Stomach (tissue), 19 donors: ENCODE measurements at places on chromosomes 5 and 9.

DNA sequence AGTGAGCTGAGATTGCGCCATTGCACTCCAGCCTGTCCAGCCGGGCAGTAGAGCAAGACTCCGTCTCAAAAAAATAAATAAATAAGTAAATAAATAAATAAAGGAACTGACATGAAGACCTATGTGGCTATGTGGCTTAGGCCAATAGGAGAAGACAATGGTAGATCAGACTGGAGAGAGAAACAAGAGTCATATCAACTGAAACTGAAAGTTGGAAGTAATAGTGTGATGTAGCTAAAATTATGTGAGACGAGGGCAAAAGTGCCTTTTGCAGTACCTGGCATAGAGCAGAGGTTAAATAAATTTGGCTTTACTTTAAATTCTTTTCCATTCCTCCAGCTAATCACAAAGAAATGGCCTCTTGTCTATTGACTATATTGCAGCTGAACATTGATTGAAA is 7.3 kb downstream of the FBP2 start:
- H3K27ac ChIP-seq, result no peak overlapping the region
- H3K27me3 ChIP-seq, result peaks cover 3% of the 10 kb centered on the region
- H3K4me1 ChIP-seq, result no peaks in the 10 kb centered on the region
- no peak overlapping the region for H3K4me3 ChIP-seq
- no peak for DNase-seq
- H3K36me3 ChIP-seq, result no peaks in the 10 kb centered on the region

DNA sequence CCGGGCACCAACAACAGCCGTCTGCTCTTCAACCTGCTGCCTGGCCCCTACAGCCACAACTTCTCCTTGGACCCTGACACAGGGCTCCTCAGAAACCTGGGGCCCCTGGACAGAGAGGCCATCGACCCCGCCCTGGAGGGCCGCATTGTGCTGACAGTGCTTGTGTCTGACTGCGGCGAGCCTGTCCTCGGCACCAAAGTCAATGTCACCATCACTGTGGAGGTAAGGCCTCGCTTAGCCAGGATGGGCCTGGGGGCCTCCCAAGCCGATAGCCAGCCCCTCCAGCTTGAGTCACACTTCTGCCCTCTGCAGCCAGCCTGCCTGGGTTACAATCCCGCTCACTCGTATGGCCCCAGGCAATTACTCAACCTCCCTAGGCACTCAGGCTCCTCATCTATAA is 28.6 kb downstream of the GPRIN1 start:
- H3K4me3 ChIP-seq, result no peak overlapping the region
- H3K36me3 ChIP-seq, result no peaks in the 10 kb centered on the region
- H3K27ac ChIP-seq, result no peak overlapping the region
- H3K27me3 ChIP-seq, result no peaks in the 10 kb centered on the region

DNA sequence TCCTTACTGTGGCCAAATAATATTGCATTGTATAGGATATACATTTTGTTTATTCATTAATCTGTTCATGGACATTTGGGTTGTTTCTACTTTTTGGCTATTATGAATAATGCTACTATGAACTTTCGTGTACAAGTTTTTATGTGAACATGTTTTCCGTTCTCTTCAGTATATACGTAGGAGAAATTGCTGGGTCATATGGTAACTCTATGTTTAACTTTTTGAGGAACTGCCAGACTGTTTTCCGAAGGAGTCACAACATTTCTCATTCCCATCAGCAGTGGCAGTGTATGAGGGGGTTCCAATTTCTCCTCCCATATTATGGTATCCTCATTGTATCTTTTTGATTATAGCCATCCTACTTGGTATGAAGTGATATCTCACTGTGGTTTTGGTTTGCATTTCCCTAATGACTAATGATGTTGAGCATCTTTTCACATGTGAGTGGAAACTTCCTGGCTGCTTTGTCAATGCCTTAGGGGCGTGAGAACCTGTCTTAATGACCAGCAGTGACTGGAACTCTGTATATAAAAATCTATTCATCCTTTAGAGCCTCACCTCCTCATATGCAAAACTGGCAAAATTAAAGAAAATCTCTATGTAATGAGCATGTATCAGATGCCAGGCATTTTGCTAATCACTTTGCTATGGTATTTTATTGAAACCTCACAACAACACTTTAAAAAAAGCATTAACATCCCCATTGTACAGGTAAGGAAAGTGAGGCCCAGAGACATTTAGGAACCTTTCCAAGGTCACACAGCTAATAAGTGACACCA is 47.8 kb upstream of the TGFBR1 start:
- peak overlapping the region; percentile 70 for H3K27ac ChIP-seq
- H3K4me1 ChIP-seq, result peaks cover 28% of the 10 kb centered on the region
- no peak for DNase-seq
- H3K4me3 ChIP-seq, result no peak overlapping the region

DNA sequence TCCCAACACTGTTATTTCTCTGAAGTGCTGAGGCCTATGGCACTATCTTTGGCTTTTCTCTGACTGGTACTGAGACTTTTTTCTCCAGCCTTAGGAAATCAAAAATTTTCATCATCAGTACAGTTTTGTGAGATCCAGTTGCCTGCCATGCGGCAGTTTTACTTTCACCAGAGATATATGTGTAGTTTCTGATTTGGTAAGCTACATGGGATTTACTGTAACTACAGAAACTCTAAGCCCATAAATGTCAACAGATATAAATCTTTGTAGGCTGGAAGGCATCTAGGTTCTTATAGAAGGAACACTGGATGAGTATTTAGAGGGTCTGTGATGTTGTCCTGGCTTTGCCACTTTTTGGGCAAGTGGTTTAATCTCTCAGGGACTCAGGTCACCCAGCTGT is 69.0 kb downstream of the DOCK2 start:
- no peak overlapping the region for H3K27ac ChIP-seq
- no peak for DNase-seq
- no peaks in the 10 kb centered on the region for H3K27me3 ChIP-seq

DNA sequence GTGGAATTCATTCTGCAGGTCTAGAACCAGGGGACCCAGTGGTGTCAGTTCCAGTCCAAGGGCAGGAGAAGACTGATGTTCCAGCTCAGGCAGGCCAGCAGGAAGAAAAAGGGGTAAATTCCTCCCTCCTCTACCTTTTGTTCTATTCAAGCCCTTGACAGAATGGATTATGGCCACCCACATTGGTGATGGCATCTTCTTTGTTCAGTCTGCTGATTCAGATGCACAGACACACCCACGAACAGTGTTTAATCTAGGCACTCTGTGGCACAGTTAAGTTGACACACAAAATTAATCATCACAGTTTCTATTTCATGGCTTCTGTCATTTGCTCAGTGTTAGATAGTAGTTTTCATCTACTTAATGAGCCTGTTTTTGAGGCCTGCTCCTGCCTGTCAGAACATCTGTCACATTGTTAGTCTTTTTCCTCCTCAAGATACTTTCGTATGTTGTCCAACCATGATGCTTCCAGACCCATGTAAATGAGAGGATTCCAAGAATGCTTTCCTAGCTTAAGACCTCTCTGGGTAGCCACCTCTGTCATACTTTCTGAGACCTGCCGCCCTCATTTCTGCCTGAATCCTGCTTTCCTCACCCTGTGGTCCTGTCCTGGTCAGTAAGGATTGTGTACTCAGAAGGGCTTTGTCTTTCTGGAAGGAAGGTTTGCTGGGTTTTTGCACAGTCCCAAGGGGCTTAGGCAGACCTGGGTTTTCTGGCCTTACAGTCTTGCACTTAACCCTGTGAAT is 72.5 kb downstream of the SPIN1 start:
- H3K36me3 ChIP-seq, result peaks cover 18% of the 10 kb centered on the region
- no peak overlapping the region for H3K27ac ChIP-seq
- peaks cover 21% of the 10 kb centered on the region for H3K4me1 ChIP-seq
- H3K4me3 ChIP-seq, result no peak overlapping the region
- H3K27me3 ChIP-seq, result no peaks in the 10 kb centered on the region
- no peak for DNase-seq

DNA sequence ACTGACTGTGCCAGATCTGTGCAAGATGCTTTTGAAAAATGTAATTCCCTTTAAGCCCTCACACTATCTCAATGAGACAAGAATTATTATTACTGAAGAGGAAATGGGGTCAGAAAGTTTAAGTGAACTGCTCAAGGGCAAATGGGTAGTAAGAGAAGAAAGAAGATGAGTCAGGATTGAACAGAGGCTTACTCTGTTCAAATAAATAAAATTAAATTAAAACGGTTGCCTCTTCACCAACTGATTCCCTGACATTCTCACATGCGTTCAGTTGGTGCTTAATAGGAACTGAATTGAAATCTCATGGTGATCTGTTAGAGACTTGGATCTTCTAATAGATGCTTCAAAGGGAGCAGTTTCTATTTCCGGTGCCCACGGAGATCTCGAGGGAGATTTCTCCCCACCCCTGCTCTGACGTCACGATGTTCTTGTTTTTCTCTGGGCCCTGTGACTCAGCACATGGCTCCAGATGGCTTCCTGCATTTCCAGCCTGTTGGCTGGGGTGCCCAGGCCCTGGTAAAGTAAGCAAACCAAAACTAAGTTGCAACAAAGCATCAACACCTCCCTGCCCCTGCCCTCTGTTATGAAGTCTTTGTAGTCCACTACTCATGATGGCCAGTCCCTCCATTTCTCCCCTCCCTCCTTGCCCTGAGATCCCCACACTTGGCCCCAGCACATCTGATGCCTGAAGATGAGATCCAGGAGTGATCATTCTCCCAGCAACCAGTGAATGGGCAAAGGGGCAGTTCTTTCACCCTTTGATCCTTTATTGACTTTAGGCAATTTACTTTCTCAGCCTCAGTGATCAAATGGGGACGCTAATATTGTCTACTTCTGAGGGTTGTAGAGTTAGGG is 106.1 kb upstream of the CPEB4 start:
- H3K4me3 ChIP-seq, result no peak overlapping the region
- H3K36me3 ChIP-seq, result no peaks in the 10 kb centered on the region
- peak overlapping the region; percentile 83 for H3K27ac ChIP-seq
- no peaks in the 10 kb centered on the region for H3K27me3 ChIP-seq

DNA sequence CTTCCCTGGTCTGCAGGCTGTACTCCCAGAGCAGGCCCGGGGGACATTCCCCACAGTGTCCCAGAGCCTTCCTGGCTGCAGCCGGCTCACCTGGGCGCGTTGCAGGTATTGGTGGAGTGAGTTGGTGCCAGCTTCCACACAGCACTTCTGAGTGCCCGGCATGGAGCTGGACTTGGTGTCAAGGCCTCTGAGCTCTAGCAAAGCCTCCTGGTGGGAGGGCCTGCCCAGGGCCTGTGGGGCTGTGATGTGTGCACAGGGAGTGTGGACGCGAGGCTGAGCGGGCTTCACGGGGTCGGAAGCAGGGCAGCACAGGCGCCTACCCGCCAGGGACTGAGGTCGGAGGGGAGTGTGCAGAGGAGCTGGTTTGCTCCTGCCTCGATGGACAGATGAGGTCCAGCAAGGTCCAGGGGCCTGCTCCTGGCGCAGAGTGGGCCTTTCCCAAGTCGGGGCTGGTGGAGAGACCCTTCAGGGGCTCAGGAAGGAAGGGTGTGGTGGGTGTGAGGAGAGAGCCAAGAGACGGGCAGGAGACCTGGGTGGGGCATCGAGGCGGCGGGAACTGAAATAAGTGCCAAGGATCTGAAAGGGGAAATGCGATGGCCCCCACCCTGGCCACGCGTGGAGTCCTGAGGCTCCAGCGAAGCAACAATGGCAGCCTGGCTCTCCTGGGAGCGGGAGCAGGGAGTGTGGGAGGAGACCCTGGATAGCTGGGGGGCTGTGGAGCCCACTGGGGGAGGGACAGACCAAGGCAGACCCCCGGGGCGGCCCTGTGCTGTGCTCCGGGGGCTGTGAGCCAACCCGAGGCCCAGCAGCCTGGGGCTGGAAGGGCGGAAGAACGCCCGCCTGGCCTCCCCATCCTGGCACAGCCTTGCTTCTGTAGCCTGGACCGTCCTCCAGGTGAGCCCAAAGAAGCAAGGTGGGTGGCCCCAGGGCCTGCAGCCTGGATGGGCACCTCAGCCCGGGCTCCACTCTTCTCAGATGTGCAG is 78.4 kb downstream of the RXRA start:
- H3K27me3 ChIP-seq, result no peaks in the 10 kb centered on the region
- H3K4me3 ChIP-seq, result peak overlapping the region; percentile 3
- H3K36me3 ChIP-seq, result peaks cover 37% of the 10 kb centered on the region
- H3K4me1 ChIP-seq, result peaks cover 99% of the 10 kb centered on the region
- no peak overlapping the region for H3K27ac ChIP-seq

- no peaks in the 10 kb centered on the region for H3K36me3 ChIP-seq
- H3K4me3 ChIP-seq, result no peak overlapping the region
- DNase-seq, result no peak
Observed at GRCh38 chr5:76742583-76742982, 26.7 kb downstream of the F2R start.

- no peak overlapping the region for H3K27ac ChIP-seq
- H3K4me1 ChIP-seq, result no peaks in the 10 kb centered on the region
- no peaks in the 10 kb centered on the region for H3K27me3 ChIP-seq
- no peak for DNase-seq
- H3K36me3 ChIP-seq, result no peaks in the 10 kb centered on the region
- H3K4me3 ChIP-seq, result no peak overlapping the region
Observed at GRCh38 chr5:155587458-155587857, 573.9 kb downstream of the KIF4B start.

GRCh38 chr5:16704945-16705344 is 88.1 kb upstream of the RETREG1 start:
- H3K27me3 ChIP-seq, result no peaks in the 10 kb centered on the region
- H3K4me3 ChIP-seq, result no peak overlapping the region
- H3K36me3 ChIP-seq, result peaks cover 93% of the 10 kb centered on the region

GRCh38 chr5:52989781-52990527 is 802 bp downstream of the ITGA2 start:
- H3K27ac ChIP-seq, result peak overlapping the region; percentile 72
- H3K4me1 ChIP-seq, result peaks cover 9% of the 10 kb centered on the region
- H3K27me3 ChIP-seq, result no peaks in the 10 kb centered on the region
- peak overlapping the region; percentile 51 for H3K4me3 ChIP-seq

DNA sequence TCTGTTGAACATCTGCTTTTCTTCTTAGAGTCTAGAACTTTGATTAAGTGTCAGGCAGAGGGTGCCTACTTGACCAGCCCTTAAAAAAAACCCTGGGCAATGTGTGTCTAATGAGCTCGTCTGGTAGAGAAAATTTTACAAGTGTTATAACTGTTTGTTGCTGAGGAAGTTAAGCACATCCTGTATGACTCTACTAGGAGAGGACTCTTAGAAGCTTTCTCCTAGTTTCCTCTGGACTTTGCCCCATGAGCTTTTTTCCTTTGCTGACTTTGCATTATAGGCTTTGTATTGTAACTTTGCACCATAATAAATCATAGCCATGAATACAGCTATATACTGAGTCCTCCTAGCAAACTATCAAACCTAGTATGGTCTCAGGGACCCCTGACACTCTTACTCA is 39.4 kb downstream of the GNG10 start:
- no peaks in the 10 kb centered on the region for H3K36me3 ChIP-seq
- H3K27ac ChIP-seq, result no peak overlapping the region
- DNase-seq, result no peak
- H3K4me3 ChIP-seq, result no peak overlapping the region
- no peaks in the 10 kb centered on the region for H3K4me1 ChIP-seq
- no peaks in the 10 kb centered on the region for H3K27me3 ChIP-seq

DNA sequence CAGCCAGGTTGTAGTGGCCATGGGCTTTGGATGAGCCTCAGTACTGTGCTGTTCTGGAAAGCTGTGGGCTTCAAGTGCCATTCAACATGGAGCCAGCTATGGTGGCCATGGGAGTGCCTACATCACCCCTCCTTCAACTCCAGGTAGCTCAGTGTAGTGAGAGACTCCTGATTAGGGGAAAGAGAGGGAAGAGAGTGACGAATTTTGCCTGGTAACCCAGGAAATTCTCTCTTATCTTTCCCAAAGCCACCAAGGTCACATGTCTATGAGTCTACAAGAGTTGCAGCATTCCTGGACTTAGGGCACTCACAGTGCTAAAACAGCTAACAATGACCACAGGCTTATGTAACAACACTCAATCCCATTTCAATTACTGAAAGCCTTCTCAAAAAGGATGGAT is 81.7 kb upstream of the SPTLC1 start:
- no peak overlapping the region for H3K4me3 ChIP-seq
- H3K4me1 ChIP-seq, result no peaks in the 10 kb centered on the region
- no peak overlapping the region for H3K27ac ChIP-seq
- no peaks in the 10 kb centered on the region for H3K27me3 ChIP-seq
